IMR-90 (cell line): ENCODE measurements at places on chromosomes 3 and 15. TPM values are rescaled to one million over a fixed set of nuclear protein-coding genes. Genes with fewer than 3 reads are reported as not detected.

MAPKBP1 gene
- total RNA-seq, result 10.3 and 12.5 TPM in 2 replicates

FBXL2 gene
- 15.6 and 21.0 TPM in 2 replicates for total RNA-seq

ADPGK gene
- total RNA-seq, result 48.0 and 53.2 TPM in 2 replicates

BFSP2 gene
- total RNA-seq, result not detected in 2 replicates

HCN4 gene
- not detected in 2 replicates for total RNA-seq

UTS2B gene
- 0.72 and 0.83 TPM in 2 replicates for total RNA-seq

SLC7A14 gene
- 6.7 and 6.8 TPM in 2 replicates for total RNA-seq

CAND2 gene
- total RNA-seq, result 2.5 and 2.9 TPM in 2 replicates

TRPC1 gene
- 5.9 and 15.6 TPM in 2 replicates for total RNA-seq

B2M gene
- 716 and 895 TPM in 2 replicates for total RNA-seq

TEX55 gene
- not detected in 2 replicates for total RNA-seq

TMEM212 gene
- not detected in 2 replicates for total RNA-seq

HYKK gene
- 3.9 and 5.6 TPM in 2 replicates for total RNA-seq

NPAP1 gene
- total RNA-seq, result not detected in 2 replicates
